ENCODE measurements at places on chromosomes 1 and 21.

GRCh38 chr1:230394741-230395140 lies 31.4 kb downstream of the PGBD5 start:
- DNase-seq = no peak

- DNase-seq = no peak
These were observed 243.3 kb downstream of the BRINP2 start for GRCh38 chr1:177413982-177414596.

GRCh38 chr1:33984906-33985565 lies 121.2 kb downstream of the HMGB4 start:
- DNase-seq = no peak

GRCh38 chr1:176884286-176884685 lies 280.2 kb downstream of the ASTN1 start:
- no peak for DNase-seq

DNA sequence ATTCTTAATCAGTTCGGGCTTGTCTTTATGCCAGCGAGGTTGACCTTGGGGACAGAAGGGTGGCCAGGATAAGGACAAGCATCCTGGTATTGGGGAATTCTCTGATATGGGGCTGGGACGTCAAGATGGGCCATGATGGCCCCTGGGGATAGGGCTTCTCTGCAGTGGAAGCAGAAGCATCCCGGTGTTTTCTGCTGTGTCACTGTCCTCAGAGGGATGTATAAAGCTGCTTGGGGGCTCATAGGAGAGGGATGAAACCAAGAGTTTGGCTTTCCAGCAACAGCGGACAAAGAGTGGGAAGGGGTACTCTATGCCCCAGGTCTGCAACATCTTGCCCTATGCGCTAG lies 1.4 kb upstream of the ATP1B1 start:
- no peak for DNase-seq

DNA sequence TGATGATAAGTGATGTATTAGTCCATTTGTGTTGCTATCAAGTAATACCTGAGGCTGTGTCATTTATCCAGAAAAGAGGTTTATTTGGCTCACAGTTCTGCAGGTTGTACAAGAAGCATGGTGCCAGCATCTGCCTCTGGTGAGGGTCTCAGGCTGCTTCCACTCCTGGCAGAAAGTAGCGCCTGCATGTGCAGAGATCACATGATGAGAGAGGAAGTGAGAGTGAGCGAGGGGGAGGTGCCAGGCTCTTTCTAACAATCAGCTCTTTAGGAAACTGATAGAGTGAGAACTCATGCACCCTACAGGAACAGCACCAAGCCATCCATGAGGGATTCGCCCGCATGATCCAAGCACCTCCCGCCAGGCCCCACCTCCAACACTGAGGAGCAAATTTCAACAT lies 2.2 kb upstream of the FHAD1 start:
- no peak for DNase-seq

- no peak for DNase-seq
These were observed 25.9 kb upstream of the PEF1 start for GRCh38 chr1:31670593-31670964.

GRCh38 chr21:43585924-43586413 lies 73.3 kb downstream of the HSF2BP start:
- peak; percentile 84 for DNase-seq

GRCh38 chr1:205950280-205950679 lies 7.0 kb upstream of the SLC26A9 start:
- DNase-seq = no peak

DNA sequence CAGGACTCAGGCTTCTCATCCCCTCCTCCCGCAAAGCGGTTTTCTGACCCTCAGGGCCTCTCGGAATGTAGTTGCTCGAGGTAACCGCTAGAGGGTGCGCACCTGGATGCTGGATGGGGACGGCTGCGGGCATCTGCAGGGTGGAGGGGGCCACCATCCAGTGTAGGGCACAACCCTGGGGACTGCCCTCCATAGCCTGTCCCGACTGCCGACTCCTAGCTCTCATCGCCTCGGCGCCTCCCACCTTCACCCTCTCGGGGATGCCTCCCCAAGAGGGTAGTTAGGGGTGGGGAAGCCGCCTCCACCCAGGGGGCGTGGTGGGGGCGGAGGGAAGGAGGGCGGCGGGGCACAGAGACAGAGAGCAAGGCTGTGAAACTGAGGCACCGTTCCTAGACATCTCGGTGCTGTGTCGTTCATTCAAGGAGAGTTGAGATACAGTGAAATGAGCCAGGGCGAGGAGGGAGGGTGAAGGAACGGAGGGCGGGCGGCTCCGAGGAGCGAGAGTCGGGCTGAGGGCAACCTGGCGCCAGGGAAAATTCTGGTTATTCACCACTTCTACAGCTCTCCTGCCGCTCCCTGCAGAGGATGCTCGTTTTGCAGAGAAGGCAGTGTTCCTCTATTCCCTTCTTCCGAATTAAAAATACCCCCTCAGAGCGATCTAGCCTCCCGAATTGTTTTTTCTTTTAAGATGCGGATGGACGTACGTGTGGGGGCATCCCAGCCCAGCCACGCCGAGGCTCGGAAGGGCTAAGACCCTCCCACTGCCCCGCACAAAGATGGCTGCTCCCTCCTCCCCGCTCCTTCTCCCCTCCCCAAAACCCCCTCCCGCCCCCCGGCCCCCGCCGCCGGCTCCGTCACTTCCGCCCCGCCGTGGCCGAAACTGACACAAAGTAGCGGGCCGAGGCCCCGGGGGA lies at the start of gene ATP8B2:
Gene ATP8B2 (plus strand): TSS at position 857 of the 914 bp plus-strand sequence. CDS start 2,617 bp downstream, outside the sequence.
- DNase-seq = no peak

DNA sequence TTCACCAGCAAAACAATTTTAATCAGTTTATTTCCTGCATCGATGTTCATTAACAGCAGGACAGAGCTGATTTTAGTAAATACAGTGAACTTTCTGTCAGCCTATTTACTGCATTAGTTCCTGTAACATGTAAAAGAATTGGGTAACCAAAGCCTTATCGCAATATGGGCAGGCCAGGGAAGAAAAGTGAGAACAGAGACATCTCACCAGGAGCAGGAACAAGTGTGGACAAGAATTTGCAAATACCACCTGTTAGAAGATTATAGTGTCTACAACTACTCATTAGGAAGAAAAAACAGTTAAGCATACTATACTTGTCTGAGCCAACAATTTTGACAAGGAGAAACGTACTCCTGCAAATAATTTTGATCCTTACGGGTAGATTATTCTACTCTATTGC lies 1293.9 kb downstream of the PLA2G4A start:
- DNase-seq = no peak

GRCh38 chr1:239221656-239222055 lies 164.7 kb upstream of the CHRM3 start:
- no peak for DNase-seq

DNA sequence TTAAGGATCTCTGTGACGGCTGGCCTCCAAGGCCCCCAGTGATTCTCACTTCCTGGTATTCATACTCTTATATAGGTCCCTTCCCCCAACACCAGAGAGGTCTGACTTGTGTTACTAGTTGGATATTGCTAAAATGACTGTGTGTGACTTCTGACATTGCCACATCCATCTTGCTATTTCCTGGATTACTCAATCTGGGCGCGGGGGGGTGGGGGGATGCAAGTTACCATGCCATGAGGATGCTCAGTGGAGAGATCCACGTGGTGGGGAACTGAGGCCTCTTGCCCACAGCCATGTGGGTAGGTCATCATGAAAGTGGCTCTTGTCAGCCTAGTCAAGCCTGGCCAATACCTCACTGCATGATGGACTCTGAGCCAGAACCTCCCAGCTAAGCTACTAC lies 117.0 kb downstream of the UBE2U start:
- no peak for DNase-seq

DNA sequence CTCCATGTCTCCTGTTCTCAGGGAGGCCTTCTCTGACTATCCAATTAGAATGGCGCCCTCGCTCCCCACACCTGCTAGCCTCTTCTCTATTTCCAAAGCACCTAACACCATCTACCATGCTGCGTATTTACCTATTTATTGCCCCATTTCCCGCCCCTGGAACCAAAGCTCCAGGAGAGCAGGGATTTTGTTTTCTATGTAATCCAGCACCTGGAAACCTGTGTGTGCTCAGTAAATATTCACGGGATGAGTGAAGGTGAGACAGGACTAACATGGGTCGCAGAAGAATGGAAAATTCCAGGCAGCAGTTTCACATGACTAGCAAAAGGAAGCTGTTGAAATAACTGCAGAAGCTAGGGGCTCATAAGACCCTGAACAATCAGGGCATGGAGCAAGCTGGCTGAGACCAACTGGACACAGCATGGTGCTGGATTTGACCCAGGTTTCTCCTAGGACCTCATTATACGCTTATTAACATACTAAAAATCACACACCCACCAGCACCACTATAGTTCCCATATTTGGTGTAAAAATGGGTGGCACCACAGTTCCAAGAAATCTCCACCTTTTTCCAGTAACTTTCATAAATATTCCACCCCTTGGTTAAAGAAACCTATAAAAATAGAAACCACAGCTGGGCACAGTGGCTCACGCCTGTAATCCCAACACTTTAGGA lies 15.1 kb upstream of the TENT5B start:
- no peak for DNase-seq

DNA sequence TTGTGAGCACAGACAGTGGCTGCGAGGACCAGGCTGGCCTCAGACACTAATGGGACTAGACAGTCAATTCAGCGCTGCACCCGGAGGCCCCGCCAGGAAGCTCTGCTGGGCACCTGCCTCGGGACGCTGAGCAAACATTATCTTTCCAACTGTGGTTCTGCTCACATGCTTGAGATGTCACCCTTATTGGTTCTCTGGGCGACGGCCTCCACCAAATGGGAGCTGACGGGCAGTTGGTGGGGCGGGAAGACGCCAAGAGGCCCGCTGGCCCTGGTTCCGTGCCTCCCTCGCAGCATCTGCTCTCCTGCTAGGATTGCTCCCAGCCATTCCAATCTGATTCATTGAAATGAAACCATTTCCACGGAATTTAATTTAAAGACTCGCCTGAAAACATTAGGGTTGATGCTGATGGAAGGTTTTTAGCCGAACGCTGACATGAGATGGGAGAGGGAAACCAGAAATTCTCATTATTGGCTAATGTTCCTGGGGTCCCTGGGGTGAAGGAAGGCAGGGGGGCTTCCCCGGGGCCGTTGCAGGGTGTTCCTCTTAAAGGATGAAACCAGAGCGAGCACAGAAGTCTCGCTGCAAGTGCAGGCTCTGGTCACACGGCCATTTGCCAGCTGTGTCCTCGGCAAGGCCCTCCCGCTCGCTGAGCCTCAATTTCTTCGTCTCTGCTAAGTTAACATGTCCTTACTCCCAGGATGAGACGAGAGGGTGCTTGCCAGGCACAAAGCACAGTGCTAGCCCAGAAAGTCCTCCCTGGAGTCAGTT lies 512.2 kb downstream of the NPHP4 start:
- no peak for DNase-seq

GRCh38 chr1:208934933-208935332 lies 648.6 kb upstream of the CAMK1G start:
- no peak for DNase-seq

DNA sequence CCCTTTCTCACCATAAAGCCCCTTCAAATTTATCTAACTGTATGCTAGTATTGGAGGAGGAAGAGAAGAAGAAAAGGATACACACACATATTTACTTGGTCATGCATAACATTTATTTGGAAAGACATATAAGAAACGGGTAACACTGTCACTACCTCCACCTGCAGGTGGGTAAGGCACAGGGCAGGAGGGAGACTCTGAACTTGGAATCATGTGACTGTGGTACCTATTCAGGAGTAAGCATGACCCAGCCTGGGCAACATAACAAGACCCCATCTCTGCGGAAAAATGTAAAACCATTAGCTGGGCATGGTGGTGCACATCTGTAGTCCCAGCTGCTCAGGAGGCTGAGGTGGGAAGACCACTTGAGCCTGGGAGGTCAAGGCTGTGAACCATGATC lies 1.4 kb upstream of the PADI6 start:
- DNase-seq = no peak

- no peak for DNase-seq
These were observed 50.6 kb downstream of the UCK2 start for GRCh38 chr1:165877940-165878556.

DNA sequence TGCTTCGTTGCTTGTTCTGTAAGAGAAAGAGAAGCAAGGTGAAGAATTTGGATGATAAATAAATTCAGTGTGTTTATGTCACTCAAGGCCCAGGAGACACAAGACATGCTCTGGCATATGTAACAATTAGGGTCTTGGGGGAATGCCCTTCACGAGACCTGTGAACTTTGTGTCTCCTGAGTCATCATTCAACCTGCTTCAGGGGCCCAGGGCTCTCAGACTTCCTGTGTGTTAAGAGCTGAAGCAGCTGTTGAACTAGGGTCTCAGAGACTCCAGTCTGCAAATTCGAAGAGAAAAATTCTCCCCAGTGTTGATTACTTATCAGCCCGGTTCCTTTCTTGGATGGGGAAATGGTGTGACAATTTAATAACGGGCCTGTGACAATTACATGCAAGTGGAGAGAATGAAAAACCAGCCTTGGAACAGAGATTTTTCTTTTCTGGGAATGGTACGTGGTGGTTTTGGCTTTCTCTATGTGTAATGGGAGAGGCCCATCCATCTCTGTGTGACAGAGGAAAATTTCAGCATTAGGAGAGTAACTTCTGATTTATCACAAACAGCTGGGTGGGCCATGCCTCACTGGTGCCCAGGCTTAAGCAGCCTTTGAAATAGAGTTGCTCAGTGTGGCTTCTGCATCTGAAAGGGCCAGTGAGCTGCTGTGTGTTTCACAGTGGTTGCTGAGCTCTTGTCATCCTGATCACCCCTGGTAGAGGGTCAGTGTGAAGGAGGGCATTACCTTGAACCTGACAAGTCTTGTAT lies 22.4 kb downstream of the HUNK start:
- DNase-seq = no peak

DNA sequence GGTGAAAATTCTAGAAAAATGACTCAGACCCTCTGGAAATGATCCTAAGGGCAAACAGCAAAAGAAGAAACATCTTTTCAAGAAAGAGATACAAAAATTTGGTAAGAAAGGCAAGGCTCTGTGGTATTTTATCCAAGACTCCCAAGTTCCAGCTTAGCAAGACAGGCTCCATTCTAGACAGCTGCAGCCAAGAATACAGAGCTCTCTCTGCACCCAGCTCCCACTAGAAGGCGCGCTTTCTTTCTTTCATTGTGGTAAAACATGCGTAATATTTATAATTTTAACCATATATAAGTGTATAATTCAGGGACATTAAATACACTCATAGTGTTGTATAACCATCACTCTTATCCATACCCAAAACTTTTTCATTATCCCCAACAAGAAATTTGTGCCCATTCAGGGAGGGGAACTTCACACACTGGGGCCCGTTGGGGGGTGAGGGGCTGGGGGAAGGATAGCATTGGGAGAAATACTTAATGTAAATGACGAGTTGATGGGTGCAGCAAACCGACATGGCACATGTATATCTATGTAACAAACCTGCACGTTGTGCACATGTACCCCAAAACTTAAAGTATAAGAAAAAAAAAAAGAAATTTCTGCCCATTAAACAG lies 2.2 kb upstream of the HFM1 start:
- DNase-seq = no peak

- DNase-seq = no peak
These were observed 171.4 kb upstream of the SNX7 start for GRCh38 chr1:98490099-98490498.

Measured in RWPE2 (cell line).